EL (cell line): ENCODE measurements at places on chromosomes 3 and 15.
A peak's percentile ranks its signal among the peaks of the same experiment; 100 is the strongest.

GRCh38 chr3:72523429-72524151 is 324.7 kb downstream of the SHQ1 start:
- no peak for DNase-seq

DNA sequence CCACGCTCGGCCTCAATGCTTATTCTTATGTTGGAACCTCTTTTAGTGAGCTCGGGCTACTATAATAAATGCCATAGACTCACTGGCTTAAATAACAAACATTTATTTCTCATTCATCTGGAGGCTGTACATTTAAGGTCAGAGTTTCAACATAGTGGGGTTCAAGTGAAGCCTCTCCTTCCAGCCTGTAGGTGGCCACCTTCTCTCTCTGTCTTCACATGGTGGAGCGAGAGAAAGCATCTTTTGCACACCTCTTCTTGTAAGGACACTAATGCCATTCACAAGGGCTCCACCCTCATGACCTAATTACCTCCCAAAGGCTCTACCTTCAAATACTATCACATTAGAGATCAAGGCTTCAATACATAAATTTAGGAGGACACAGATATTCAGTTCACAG is 520.3 kb upstream of the EPHA6 start:
- no peak for DNase-seq

- DNase-seq: peak; percentile 57
Observed at GRCh38 chr3:142447301-142447851, 461 bp downstream of the XRN1 start.

DNA sequence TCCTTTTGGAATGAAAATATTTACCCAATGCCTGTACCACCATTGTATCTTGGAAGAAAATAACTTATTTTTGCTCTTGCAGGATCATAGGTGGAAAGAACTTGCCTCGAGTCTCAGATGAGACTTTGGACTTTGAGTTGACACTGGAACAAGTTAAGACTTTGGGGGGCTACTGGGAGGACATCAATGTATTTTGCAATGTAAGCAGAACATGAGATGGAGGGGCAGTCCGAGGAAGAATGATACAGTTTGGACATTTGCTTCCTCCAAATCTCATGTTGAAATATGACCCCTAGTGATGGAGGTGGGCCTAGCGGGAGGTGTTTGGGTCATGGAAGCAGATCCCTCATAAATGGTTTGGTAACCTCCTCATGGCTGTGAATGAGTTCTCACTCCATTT is 1428.6 kb downstream of the ZPLD1 start:
- no peak for DNase-seq

- DNase-seq: no peak
Observed at GRCh38 chr15:70869346-70869745, 15.4 kb upstream of the LARP6 start.

DNA sequence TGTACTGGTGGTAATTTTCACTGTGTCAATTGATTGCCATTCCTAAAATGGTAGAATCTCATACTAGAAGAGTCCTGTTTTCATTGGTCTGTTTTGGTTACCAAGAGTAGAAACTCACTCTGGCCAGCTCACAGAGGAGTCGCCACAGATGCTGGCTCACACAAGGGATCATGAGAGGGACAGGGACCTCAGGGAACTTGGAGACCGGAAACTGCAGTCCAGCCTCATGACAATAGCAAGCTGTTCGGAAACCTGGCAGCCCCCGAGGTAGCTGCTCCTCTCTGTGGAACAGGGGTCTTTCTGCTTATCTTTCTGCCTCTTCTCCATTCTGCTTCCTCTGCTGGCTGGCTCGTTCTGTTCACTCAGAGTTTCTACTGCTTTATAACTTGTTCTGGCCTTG is 192.9 kb downstream of the PLCL2 start:
- DNase-seq: no peak

GRCh38 chr3:88572450-88572849 is 422.7 kb downstream of the C3orf38 start:
- no peak for DNase-seq

DNA sequence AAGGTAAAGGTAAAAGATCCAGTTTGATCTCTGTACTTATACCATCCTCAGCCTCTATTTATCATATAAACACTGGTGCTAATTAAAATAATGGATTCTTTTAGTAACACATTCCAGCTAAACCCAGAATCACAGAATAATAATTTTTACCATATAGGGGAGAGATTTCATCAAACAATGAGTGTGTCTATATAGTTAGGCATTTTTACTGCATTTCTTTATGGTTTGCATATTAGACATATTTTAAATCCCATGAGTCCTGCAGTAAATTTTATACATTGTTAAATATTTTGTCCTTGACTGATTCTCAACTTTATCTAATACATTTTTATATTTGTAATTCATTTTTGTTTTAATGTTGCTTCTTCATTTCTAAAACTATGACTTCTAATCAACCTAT is 323.7 kb upstream of the AGTR1 start:
- DNase-seq: no peak

DNA sequence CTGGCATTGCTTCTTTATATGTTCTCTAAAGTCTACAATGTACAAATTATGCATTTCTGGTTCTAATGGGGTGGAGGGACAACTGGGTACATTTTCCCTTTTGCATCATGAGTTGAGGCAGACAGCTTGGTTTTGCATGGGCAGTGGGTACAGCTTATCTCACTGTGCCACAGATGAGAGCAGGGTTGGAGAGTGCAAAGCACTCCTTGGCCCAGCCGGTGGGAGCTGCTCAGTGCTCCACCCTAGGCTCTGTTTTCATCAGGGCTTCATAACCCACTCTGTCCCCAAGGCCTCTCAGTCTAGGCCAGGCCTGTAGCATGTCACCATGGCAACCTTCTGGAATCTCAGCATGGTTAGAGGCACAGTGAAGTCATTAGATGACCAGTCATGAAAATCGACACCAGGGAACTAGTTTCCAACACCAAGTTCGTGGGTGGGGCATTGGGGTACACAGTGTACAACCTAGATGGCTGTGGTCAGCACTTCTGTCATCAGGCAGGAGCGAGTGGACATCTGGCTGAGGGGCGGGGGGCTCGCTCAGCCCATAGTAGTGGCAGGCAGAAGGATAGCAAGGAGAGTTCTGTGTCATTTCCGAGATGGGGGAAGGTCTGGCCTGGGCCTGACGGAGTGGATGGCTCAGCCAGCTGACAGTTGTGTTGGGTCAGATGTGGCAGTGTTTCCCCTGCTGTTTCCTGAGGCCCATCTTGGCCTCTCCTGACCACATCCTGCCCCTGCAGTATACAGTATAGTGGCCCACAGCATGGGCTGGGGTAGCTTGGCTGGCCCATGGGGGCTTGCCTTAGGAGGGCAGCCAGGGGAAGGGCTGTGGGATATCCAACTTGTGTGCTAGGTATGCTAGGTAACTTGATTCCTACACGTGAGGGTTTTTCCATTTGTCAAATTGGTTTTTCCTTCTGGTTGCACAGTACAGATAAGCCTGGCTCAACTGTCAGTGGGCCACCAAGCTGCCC is 75.7 kb upstream of the PRR23C start:
- DNase-seq: peak; percentile 78

DNA sequence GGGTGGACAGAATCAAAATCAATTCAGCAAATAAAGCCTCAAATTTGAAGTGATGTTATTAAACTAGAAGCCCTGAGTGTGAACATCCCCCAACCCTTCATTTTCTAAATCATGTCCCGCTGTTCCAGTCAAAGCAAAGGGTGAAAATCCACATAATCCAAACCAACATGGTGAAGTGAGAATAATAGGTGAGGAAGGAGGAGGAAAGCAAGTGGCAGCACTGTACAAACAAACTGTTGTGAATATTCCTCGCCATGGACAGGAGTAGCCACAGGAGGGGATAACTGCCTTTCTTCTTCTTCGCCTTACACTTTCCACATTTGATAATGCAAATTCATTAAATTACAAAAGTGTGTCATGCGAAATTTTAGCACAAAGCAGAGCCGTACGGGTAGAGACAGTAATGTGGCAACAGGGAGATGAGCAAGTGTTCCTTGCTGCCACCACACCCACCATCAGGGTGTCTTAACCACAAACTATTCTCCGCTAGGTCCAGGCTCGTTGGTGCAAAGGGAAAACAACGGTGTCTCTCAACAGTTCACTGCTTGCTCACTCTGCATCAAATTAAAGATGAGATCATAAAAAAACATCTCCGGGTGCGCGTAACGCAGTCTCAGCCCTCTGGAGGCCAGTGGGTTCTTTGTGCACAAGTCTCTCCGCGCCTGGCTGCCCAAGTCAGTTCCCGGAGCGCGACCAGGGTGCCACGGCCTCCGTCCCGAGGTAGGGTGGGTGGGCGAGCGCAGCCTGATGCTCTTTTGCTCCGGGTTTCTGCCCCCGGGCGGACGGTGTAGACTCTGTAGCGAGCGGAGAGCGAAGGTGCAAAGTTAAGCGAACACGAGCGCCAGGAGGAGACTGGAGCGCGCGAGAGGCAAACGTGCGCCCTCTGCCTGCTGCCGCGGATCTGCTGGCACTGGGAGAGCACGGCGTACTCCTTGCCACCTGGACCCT is 6.7 kb downstream of the EPHA3 start:
- DNase-seq: peak; percentile 31

GRCh38 chr3:136995652-136996051 is 37.9 kb downstream of the IL20RB start:
- no peak for DNase-seq

DNA sequence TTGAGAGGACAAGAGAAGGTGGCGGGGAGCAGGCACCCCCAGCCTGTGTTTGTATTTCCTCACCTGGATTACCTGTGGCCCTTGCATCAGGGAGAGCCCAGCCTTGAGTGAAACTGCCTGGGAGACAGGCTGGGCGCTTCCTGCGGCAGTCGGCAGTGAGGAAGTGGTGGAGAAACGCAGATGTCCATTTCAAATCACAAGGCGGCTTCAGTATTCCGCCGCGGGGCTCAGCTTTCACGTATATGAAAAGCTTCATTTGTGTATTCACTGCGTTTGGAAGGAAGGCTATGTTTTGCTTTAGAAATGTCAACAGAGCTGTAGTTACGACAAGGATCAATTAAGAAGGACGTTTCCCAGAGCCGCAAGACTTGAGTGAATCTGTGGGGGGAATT is 167.4 kb upstream of the CTDSPL start:
- no peak for DNase-seq

- no peak for DNase-seq
Observed at GRCh38 chr3:65676580-65676979, 362.1 kb downstream of the MAGI1 start.

GRCh38 chr3:195394700-195395099 is 48.1 kb downstream of the ACAP2 start:
- DNase-seq: no peak
